NCI-H1048 (cell line): ENCODE measurements at places on chromosomes 4 and X.

- no peak for DNase-seq
Measured at GRCh38 chrX:33989936-33990335, 142.2 kb downstream of the FAM47A start.

DNA sequence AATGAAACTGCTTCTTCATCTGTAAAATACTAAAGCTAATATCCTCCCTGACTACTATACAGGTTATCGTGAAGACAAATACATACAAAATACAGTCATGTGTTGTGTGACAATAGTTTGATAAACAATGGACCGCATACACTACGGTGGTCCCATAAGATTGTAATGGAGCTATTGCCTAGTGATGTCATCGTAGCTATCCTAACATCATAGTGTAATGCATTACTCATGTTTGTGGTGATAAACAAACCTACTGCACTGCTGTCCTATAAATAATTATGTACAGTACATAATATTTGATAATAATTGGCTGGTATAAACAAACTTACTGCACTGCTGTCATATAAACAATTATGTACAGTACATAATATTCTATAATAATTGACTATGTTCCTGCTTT is 5.6 kb upstream of the NEIL3 start:
- DNase-seq: no peak

DNA sequence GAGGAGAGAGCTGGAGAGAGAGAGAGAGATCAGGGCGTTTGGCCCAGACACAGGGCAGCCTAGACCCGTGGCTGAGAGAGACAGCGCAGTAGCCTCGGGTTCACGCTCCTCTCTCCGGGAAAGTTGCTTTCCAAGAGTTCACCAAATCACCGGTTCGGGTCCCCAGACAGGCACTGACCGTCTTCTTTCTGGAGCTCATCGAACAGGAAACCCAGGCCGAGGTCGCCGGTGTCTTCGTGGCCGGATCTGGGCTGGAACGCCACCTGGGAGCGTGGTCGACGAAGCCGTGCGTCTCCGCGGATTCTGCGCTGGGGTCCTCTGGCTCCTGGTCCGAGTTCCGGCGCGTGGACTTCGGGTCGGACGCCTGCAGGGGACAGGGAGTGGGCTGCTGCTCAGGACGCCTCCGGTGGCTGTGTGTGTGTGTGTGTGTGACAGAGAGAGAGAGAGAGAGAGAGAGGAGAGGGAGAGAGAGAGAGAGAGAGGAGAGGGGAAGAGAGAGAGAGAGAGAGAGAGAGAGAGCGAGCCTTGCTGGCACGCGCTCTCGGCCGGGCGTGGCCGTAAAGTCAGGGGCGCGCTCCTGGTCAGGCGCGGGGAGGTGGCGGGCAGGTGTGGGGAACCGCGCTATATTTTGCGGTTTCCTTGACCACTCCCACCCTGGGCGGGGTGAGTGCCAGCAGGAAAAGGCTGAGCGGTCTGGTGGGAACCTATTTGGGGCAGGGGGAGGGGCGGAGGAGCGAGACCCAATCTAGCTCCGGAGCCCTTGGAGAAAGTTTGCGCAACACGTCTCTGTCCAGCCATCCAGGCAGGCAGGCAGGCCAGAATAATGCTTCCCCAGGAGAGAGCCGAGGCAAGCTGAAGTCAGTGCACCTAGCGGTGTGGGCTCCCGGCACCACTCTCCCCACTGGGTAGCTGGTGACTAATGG is 62.1 kb downstream of the RHOXF2B start:
- DNase-seq: no peak

DNA sequence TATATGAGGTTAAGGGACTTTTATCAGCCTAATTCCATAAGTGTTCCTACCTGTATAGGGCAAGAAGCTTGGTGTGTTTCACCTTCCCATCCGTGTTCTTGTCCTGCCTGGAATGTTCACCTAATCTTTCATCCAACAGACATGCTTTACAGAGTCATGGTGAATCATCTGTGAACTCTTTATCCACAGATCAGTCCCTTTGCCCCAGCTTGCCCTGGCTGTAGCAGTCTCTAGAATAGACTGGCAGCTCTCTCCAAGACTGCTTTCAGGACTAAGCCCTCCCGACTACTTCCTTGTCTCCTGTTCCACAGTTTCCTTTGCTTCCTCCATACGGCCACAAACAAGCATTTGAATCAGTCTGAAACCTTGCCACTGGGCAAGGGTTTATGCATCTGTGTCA is 177.9 kb upstream of the IL15 start:
- DNase-seq: no peak

- DNase-seq: no peak
Measured at GRCh38 chr4:87038837-87039615, 104.2 kb downstream of the AFF1 start.

- no peak for DNase-seq
Measured at GRCh38 chrX:76434103-76434741, 6.7 kb downstream of the MAGEE1 start.

DNA sequence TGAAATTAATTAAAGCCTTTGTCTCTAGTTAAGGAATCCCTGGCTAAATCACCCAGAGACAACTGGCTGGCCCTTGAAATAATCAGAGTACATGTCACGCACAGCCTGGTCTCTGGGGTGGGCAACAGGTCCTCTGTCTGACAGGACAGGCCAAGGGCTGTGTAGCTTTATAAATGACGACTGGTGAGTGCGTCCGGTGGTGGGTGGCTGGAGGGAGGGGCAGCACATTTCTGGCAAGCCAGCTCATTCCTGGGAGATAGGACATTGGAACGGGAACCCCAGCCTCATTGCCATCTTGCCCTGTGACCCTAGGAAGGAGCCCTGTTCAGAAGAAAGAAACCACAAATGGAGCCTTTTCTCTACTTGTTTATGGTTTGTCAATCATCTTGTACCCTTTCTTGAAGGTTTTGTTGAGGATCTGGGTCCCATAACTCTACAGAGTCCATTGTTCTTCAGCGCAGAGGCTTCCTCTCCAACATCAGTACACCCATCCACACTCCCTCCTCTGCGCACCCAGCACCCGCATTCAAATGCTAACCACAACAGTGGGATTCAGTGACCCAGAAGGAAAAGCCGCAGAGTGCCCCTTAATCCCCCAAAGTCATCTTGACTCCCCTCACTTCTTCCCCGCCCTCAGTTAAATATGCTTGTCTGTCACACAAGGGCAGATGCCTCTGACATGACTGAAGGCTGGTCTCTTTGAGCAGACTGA is 368.1 kb downstream of the UNC5C start:
- no peak for DNase-seq

DNA sequence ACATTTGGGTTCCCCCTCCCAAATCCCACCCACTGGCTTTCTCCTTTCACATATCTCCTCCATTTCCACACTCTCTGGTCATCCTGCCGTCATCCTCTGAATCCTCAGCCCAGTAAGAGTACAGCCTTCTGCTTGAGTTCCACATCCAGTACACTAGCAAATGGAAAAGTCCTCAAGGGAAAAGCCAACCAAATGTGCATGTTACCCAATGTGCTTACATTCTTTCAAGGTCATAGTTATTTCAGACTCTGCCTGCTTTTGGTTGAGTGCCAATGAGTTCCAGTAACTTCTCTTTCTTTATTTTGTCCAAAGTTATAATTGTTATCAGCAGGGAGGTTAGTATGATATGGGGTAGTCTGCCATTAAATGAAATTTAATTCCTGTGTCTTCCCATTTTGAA is 78.1 kb downstream of the SRPX start:
- DNase-seq: no peak

GRCh38 chr4:41154010-41154813 is 60.1 kb downstream of the APBB2 start:
- DNase-seq: no peak

GRCh38 chr4:175215657-175216056 is 297.5 kb downstream of the ADAM29 start:
- no peak for DNase-seq

- DNase-seq: no peak
Measured at GRCh38 chr4:169117591-169118081, 107.6 kb upstream of the CBR4 start.

- no peak for DNase-seq
Measured at GRCh38 chr4:26032142-26032541, 118.1 kb downstream of the SMIM20 start.

GRCh38 chr4:156792462-156793085 is 179.0 kb downstream of the PDGFC start:
- DNase-seq: no peak

- no peak for DNase-seq
Measured at GRCh38 chr4:77586951-77587383, 18.7 kb upstream of the CXCL13 start.

DNA sequence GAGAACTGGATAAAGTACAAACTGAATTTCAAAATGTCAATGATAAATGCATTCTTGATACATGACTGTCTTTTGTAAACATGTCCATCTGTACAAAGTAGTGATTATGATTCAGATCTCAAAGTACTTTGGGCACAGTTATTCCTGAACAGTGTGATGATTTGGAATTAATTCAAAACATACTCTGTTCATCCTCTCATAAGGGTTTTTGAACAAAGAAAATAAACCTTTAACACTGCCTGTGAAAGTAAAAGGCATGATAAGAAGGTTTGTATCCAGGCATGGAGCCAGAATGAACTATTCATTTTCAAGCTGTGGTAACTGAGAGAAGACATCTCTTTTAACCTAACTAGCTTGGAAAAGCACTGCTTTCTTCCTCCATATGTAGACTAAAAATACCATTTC is 883 bp upstream of the KLHL4 start:
- DNase-seq: no peak

DNA sequence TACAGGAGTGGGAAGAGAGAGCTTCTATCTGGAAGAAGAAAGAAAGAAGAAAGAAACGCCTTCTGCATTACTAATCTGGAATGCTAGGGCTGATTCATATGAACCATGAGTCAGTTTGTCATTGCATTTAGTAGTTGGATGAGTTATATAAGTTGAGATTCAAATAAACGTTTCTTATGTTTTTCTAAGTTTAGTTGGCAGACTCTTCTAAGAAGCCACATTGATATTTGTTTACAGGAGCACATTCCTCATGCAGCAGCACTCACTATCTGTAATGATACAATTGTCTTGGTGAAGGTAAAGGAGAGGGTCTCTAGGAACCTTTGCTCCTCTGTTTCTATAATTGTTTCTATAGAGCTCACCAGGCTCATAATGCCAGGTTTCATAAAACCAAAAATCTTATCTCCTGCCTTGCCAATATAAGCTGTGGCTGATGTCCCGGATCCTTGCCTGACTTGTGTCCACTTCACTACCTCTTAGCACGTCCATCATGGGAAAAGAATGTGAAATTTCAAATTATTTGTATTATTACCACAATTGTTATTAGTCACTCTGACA is 39.5 kb downstream of the HOPX start:
- DNase-seq: no peak

GRCh38 chrX:10608099-10608498 is 12.3 kb downstream of the MID1 start:
- DNase-seq: no peak

- no peak for DNase-seq
Measured at GRCh38 chrX:120790118-120790517, 85.5 kb downstream of the CT47B1 start.

- DNase-seq: no peak
Measured at GRCh38 chrX:139113708-139114107, 402.2 kb upstream of the FGF13 start.

DNA sequence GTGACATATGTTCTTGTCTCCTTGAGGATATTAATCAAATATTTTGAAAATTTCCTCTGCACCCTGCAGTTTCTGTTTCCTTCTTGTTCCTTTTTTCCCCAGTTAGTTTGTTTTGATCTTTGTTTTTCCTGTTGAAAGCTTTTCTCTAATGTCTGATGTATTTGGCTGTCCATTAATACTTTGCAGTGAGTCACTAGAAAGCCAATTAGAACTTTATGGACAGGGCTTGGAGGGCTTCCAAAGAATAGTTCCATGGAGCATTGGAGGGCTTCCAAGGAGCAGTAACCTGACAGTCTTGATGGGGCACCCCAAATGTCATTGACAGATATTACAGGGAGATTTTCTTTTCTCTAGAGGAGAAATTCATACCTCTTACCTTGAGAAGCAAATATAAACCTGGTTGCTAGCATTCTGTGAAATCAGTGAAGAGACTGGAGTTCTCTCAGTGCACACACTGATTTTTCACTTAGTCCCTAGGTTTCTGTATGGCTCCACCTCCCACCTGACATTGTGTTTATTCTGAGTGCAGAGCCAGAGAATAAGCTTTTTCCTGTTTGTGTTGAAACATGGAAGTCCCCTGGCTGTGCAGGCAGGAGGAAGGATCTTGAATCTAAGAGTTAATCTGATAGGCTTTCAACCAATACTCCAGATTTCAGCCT is 26.5 kb downstream of the SPARCL1 start:
- no peak for DNase-seq

DNA sequence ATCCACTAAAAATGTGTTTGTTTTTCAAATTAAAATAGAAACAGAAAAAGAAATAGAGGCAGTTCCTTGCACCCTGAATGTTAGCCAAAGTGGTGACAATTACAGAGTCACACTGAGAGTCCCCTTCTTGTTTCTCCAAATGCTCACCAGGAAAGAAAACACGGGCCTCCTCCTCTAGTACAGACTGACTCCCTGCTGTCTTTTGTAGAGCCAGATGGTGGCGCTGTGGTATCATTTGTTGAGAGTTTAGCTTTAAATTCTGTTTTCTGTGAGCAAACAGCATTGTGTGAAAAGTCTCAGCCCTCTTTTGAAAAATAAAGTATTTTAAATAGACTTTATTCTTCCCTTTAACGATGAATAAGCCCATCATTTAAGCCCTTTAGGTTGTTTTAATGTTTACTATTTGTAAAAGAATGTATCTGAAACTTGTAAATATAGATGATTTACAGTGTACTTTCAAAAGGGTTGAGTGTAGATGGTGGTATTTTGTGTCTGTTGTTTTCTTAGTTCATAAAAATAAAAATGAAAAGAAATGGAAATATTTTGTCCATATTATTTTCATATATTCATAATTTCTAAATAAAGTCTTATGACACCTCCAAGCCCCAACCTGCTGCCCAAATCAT is 36.9 kb upstream of the ATOH1 start:
- DNase-seq: peak; percentile 38

GRCh38 chr4:83362492-83363329 is 28.1 kb upstream of the HPSE start:
- DNase-seq: peak; percentile 41

DNA sequence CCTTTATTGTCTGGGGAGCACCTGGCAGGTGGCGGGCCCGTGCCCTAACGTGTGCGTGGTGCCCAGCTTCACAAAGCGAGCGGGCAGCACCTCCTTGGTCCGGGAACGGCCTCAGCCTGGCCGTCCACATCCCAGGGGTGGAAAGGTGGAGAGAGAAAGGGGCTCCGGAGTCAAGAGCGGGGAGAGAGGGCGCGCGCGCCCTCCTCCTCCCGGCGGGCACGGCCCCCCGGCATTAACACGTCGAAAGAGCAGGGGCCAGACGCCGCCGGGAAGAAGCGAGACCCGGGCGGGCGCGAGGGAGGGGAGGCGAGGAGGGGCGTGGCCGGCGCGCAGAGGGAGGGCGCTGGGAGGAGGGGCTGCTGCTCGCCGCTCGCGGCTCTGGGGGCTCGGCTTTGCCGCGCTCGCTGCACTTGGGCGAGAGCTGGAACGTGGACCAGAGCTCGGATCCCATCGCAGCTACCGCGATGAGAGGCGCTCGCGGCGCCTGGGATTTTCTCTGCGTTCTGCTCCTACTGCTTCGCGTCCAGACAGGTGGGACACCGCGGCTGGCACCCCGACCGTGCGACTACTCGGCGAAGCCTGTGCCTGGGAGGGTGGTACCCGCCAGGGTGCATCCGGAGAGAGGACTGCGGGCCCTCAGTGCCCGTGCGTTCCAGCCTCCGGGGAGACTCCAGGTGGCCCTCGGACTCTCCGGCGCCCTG is at the start of gene KIT:
Gene KIT (plus strand): TSS at position 407 of the 701 bp plus-strand sequence. CDS start 58 bp downstream, at position 465.
- peak; percentile 77 for DNase-seq

- no peak for DNase-seq
Measured at GRCh38 chr4:23484689-23485088, 405.2 kb downstream of the PPARGC1A start.
